Tongue (tissue), 3 donors: ENCODE measurements at places on chromosomes 4 and X. TPM values are rescaled to one million over a fixed set of nuclear protein-coding genes. Genes with fewer than 3 reads are reported as not detected.

- no peak for DNase-seq
Measured at GRCh38 chrX:132842460-132843238, 115.8 kb downstream of the HS6ST2 start.

Gene AMBN
- not detected for total RNA-seq

GRCh38 chr4:105483840-105484239, 10.0 kb upstream of the PPA2 start:
- no peak for DNase-seq

DNA sequence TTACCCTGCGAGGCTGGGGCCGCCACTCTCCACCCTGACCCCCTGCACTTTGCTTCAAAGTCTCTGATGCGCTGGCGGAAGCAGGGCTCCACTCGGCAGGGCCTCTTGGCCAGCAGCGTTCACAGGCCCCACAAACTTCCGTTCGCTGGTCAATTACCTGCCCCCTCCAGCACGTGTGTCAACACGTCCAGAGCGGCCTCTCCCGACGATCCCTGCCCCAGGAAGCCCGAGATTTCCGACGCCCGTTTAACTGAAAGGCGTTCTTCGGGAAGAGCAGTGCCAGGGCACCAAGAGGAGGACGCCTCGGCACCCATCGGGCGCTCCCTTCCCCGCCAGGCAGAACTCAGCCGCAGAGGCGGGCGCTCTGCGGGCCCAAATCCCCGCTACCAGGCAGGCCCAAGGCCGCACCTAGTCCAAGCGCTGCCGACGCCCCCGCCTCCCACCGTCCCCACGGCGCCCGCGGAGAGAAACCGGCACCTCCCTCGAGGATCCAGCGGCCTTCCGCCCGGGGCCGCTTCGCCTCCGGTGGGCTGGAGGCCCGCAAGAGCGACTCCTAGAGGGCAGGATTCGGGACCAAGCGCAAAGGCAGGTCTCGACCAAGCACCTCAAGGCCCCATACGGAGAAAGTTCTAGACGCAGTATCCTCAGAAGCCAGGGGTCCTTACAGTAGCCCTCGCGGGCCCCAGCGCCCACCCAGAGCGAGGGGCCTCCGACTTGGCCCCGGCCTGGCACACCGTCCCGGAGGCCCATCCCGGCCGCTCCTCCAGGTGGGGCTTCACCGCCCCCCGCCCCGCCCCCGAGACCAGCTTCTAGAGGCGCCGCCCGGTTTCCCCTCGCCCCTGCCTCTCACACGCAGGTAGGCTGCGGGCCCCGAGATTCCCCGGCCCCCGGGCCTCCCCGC, 586 bp downstream of the BCAP31 start:
- DNase-seq = peak; percentile 48

Gene SLITRK4
- total RNA-seq = 8.1 TPM

DNA sequence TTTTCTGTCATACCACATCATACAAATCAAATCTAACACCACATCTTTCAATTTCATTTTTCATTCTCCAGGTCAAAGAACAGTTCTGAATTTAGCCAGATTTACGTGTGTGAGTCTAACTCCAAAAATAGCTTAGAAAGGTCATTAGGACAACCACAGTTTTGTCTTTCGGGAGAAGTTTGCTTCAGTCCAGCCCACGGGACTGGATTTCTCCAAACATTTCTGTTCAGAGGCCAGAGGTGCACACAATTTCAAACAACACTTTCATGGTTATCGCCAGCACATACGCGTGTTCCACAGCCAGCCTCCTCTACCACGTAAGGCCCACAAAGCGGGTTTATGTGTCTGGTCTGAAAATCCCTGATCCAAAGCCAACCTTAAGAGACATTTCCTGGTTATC, 65.9 kb downstream of the VEGFC start:
- no peak for DNase-seq

Gene GC
- not detected for total RNA-seq

Gene PDGFC
- total RNA-seq = 25.8 TPM

GRCh38 chr4:152618971-152619370, 60.8 kb downstream of the TMEM154 start:
- DNase-seq = no peak

Gene BMPR1B
- total RNA-seq = 42.5 TPM

DNA sequence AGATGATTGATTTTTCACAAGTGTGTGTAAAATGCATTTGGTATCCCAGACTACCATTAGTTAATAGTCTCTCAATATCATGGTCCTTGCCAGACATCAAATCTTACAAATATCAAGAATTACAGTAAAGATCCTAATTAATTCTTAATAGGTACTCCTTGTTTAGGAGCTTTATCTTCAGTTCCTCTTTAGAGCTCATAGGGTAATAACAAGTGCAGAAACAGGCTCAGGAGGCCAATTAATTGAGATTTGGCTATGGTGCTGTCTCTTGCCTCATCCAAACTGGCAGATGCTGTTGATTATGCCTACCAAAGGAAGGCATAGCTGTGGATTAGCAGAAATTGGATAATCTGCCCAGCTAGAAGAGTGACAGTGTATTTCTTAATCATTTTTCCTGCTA, 6.9 kb downstream of the MTMR1 start:
- DNase-seq = no peak

DNA sequence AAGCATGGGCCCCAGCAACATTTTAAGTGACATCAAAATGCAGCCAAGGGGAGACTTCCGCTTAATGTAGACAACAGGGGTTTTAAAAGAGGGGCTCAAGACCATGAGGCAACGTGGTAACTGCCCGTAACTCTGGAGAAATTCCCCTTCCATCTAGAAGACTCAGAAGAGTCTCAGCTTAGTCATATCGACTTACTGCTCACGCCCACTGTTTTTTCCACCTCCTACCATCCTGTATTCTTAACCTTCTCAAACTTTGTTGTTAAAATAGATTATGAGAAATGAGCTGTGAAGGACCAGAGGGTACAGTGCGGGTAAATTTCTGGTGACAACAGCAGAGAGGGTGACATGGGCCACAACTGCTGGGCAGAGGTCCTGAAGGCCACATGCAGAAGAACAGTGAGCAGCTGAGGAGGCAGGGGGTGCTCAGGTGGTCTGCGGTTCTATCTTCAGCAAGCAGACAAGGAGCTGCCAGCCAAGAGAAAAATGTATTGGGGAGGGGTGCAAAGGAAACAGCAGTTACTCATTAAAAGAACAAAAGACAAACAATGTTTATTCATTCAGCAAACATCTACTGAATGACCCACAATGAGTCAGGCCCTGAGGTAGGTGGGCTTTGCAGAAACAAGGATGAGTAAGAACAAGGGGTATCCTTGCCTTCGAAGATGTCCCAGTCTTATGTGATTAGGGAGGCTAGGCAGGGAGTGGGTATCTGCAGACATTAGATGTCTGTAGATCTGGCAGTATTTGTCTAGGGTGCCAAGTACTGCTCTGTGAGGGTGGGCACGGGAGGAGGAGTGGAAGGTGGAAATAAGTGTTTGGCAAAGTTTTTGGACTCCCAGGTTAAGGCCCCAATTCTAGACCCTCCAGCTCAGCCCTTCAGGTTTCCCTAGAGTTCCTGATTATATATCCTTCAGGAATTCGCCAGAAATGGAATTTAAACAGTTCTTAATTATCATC, 175.3 kb downstream of the TSPAN5 start:
- DNase-seq = no peak
